ENCODE measurements at places on chromosomes 2 and 18. TPM values are rescaled to one million over a fixed set of nuclear protein-coding genes. Genes with fewer than 3 reads are reported as not detected.

The NYAP2 gene
- total RNA-seq, result not detected

The ATL2 gene
- total RNA-seq, result 77.5 TPM

The CEBPZOS gene
- 24.6 TPM for total RNA-seq

The VWA3B gene
- not detected for total RNA-seq

The TRIM54 gene
- 1.5 TPM for total RNA-seq

The CD207 gene
- total RNA-seq, result not detected

All from epithelial cell of proximal tubule (primary cell).